ENCODE measurements at places on chromosomes 1 and 21. TPM values are rescaled to one million over a fixed set of nuclear protein-coding genes. Genes with fewer than 3 reads are reported as not detected.

Gene TTC39A
- total RNA-seq, result 1.4 TPM

Gene UBL4B
- total RNA-seq, result not detected

Gene G0S2
- 15.1 TPM for total RNA-seq

Gene CDK18
- 15.7 TPM for total RNA-seq

Gene ERRFI1
- 119 TPM for total RNA-seq

Gene RPL11
- 804 TPM for total RNA-seq

Gene NHLH1
- total RNA-seq, result 0.70 TPM

Gene CA6
- not detected for total RNA-seq

Gene RGSL1
- total RNA-seq, result not detected

Data from astrocyte (in vitro differentiated cells and primary cell).